NCI-H460 (cell line): ENCODE measurements at places on chromosomes 2 and 18. TPM values are rescaled to one million over a fixed set of nuclear protein-coding genes. Genes with fewer than 3 reads are reported as not detected.

- DNase-seq, result no peak
These were observed 168.8 kb downstream of the PHLPP1 start for GRCh38 chr18:62883937-62884735.

- no peak for DNase-seq
These were observed 5.2 kb downstream of the ANKRD23 start for GRCh38 chr2:96838345-96839292.

The ABCA12 gene
- total RNA-seq, result not detected in 2 replicates

DNA sequence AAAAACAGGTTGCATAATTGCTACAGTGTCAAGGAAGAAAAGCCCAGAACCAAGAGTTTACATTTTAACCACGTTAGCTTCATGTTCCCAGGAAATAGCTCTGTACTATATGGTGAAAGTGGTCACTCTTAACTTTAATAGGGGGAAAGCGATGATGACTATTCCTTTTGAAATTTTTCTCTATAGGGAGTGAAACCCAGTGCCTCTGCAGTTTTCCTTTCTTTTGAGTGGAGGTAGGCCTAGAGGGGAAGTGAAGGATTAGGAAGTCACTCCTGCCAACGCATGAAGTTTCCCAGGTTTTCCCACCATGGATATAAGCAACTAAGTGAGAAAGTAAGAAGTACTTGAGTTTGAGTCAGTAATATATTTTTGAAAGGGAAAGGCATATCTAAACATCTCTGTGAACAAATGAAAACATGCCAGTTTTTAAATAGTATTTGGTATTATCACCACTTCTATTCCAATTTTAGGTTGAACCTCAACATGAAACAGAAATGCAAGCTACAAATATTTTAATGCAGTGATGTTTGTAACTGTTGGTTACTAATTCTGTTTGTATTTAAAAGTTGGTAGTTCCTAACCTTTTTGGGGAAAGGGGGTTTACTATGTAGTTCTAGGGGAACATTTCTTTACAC lies 91.9 kb downstream of the VRK2 start:
- DNase-seq, result no peak

The SRD5A2 gene
- 0.05 TPM in 1 of 2 replicates, not detected in the other for total RNA-seq

The CREG2 gene
- 0.10 and 0.20 TPM in 2 replicates for total RNA-seq

The PAIP2B gene
- total RNA-seq, result 0.55 and 0.97 TPM in 2 replicates

The SULT1C2 gene
- total RNA-seq, result not detected in 2 replicates

DNA sequence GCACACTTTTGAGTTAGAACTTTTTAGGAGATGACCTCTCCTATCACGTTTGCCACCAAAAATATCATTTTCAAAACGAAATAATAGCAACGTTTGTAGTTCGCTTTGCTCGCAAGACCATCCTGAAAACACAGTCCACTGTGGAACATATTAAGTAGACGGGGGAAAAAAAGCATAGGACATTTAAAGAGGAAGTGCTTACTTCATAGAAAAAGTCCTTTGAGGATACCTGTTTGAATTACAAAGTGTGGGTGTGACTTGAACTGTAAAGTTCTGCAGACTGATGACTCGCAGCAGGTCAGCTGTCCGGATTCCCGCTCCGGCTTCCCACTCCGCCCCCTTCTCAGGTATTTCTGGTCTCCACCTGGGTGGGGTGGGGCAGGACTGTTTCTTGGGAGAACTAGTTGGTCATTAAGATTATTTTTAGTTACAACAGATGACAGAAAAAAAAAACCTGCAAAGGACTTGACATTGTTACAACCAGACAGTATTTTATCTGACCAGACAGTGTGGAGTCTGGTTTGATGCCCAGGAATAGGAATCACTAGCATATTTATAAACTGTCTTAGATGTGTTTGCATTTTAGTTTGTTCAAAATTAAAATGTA lies 13.3 kb downstream of the CNOT11 start:
- DNase-seq, result no peak
